Left renal cortex interstitium (tissue), 4 donors: ENCODE measurements at places on chromosomes 7 and 10.

- no peak for DNase-seq
These were observed 95.0 kb downstream of the VPS50 start for GRCh38 chr7:93327006-93327633.

GRCh38 chr7:46559194-46559832, 638.2 kb upstream of the IGFBP3 start:
- DNase-seq, result no peak

DNA sequence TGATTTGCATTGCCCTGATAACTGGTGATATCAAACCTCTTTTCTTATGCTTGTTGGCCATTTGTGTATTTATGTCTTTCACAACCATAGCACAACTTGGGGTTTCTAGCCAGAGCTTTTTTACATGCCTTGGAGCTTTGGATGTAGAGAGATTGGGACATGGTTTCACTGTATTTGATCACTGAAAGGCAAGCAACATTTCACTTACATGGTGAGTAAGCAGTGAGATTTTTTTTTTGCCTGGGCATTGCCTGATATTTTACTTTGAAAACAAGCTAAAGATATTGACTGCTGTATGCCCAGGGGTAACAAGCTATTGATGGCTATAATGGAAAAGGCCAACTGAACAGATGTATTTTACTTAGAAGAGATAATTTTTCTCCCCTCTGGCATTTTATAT, 259.0 kb downstream of the PHTF2 start:
- no peak for DNase-seq

DNA sequence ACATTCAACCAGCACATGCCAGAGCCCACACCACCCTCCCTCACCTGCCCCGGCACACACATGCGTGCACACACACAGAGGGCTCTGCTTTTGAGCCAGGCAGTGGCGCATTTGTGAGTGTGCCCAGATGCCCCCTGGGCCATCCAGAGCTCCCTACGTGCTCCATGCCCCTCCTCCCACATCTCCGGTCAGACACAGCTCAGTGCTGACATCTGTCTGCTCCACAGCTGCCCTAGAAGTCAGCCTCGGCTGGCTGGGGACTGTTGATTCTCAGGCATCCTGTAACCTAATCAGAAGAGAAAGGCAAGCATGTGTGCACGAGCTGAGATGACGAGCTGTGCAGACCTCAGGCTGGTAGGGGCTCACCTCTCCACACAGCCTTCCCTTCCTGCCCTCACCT, 135.1 kb downstream of the ZMIZ1 start:
- DNase-seq, result no peak

DNA sequence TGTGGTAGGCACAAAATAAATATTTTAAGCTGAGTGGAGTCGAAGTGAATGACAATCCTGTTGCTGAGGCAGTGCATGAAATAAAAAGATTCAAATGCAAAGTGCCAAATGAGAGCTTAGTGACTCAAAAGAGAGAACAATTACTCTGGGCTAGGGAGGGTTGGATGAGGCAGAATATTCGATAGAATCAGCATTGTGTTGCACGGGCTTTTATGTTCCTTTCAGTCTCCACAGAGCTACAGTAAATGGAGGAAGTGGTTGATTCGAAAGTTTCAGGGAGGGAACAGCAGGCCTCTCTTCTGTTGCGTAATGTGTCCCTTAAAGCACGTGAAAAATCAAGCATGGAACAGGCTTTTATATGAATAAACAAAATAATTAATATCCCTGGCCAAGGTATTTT, 599.3 kb upstream of the CELF2 start:
- DNase-seq, result no peak
